Stimulated activated CD8-positive, alpha-beta memory T cell treated with anti-CD3 and anti-CD28 coated beads, Interleukin-4, amount 100 ng/mL, for 1 hour (primary cell): ENCODE measurements at places on chromosomes 5 and 9.

GRCh38 chr9:2267181-2267745, 252.1 kb downstream of the SMARCA2 start:
- DNase-seq = no peak

GRCh38 chr5:139243425-139243970, 45.3 kb upstream of the SIL1 start:
- no peak for DNase-seq

DNA sequence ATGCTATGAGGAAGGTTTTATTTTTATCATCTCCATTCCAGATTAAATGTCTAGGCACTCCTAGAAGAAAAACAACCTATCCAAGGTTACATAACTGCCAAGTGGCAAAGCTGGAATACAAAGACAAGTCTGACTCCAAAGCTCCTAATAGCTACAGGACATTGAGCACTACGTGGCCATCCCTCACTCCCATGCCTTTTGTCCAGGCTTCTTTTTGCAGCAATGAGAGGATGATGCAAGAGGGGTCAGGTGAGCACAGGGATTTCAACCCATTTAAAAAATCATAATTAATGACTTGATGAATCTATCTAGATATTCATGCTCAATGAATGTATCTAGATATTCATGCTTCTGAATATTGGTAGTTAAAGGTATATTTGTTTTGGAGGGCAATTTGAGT, 117.0 kb downstream of the KIAA0825 start:
- no peak for DNase-seq

GRCh38 chr5:126527892-126528291, 67.1 kb downstream of the ALDH7A1 start:
- DNase-seq = no peak
